Stimulated activated CD8-positive, alpha-beta memory T cell treated with anti-CD3 and anti-CD28 coated beads, Interleukin-2, amount 100 ng/mL, for 1 hour (primary cell): ENCODE measurements at places on chromosomes 5 and 9.

DNA sequence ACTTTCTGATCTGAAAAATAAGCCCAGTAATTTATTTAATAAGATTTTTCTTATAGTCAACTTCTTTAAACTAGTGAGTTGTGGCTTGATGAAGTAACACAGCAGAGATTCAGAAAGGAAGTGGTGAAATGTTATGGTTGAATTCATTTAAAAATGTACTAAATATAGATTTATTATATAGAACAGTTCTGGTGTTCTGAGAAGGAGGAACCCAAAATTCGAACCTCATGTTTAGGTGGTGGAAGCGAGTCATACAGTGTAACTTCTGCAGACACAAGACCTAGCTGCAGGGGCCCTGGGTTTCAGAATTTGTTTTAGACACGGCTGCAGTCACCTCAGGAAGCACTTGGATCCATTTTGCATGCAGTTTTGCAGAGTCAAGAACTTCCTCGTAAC is 188.2 kb downstream of the TRIO start:
- no peak for DNase-seq

DNA sequence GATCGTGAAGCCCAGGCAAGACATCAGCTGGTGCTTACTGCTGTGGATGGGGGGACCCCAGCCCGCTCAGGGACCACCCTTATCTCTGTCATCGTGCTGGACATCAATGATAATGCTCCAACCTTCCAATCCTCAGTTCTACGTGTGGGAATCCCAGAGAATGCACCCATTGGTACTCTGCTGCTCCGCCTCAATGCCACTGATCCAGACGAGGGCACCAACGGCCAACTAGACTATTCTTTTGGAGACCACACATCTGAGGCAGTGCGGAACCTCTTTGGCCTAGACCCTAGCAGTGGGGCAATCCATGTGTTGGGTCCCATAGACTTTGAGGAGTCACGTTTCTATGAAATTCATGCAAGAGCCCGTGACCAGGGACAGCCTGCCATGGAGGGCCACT is 960 bp downstream of the PCDHGC5 start:
- no peak for DNase-seq

- DNase-seq: no peak
Observed at GRCh38 chr5:65967288-65968066, 41.1 kb downstream of the ERBIN start.

- DNase-seq: no peak
Observed at GRCh38 chr9:99356512-99356971, 134.5 kb downstream of the SEC61B start.

- no peak for DNase-seq
Observed at GRCh38 chr5:69011910-69012309, 81.9 kb upstream of the SLC30A5 start.

DNA sequence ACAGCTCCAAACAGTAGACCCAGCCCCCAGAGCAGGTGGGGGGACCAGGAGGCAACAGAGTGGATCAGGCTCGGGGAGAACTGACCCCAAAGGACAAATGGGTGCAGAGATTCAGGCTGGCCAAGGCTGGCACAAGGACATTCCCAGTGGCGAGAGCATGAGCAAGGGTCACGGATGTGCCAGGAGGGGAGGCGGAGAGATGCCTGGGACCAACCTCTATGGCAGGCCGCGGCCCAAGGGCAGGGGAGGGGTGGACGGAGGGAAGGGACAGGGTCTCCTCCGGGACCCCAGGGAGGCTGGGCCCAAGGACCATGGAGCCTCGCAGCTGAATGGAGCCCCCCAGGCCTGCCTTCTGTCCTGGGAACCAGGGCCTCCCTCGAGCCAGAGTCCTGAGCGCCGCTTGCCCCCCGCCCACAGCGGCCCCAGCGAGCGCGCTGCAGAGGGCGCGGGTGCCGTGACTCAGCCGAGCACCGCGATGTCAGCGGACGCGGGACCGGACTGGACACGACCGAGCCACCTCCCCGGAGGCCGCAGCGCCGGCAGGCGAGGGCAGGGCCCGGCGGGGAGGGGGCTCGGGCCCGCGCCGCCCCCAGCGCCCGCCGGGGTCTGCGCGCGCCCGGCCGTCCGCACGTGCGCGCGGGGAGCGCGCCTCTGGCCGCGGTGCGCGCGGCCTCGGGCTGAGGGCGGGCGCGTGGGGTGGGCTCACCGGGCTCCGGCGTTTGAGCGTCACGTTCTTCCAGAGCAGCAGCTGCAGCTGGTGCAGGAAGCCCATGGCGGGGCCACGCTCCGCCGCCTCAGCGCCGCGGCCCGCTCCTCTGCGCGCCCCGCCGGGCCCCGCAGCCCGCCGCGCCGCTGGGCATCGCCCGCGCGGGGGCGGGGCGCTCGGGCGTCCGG is at the start of gene ABCA2:
Gene ABCA2, minus strand, starts transcription at position 869 of the 894 bp plus-strand sequence. Its CDS starts 97 bp downstream, at position 772.
- DNase-seq: no peak

DNA sequence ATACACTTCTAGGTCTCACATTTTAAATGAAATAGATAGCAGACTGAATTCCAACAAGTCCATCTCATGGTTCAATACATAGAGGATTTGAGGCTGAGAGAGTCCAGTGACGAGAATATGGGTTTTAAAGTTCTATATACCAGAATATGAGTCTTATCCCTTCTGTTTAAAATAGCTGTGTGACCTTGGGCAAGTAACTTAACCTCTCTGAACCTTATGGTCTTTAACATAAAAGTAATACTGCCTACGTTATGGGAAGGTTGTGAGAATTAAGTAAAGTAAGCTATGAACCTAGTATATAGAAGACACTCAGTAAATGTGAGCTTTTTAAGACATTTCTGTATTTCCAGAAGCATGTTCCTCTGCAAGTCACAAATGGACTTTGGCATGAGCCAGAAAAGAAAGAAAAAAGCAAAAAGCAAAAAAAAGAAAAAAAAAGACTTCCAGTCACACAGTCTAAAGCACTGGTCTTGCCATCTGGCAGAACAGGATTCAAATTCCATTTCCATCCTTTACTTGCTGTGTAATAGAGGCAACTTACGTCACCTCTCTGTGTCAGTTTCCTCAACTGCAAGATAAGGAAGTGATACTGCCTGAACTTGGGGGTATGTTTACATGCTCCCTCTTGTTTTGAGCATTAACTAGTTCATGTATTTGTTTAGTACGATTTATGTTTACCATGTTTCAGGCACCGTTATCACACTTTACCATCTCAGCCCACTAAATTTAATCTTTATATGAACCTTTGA is 248.2 kb downstream of the TRIM32 start:
- DNase-seq: no peak

GRCh38 chr5:74490814-74491213 is 149.7 kb downstream of the ENC1 start:
- no peak for DNase-seq

GRCh38 chr5:37319037-37319782 is 51.7 kb downstream of the NUP155 start:
- no peak for DNase-seq

GRCh38 chr5:174535669-174536068 is 188.7 kb upstream of the MSX2 start:
- DNase-seq: no peak

DNA sequence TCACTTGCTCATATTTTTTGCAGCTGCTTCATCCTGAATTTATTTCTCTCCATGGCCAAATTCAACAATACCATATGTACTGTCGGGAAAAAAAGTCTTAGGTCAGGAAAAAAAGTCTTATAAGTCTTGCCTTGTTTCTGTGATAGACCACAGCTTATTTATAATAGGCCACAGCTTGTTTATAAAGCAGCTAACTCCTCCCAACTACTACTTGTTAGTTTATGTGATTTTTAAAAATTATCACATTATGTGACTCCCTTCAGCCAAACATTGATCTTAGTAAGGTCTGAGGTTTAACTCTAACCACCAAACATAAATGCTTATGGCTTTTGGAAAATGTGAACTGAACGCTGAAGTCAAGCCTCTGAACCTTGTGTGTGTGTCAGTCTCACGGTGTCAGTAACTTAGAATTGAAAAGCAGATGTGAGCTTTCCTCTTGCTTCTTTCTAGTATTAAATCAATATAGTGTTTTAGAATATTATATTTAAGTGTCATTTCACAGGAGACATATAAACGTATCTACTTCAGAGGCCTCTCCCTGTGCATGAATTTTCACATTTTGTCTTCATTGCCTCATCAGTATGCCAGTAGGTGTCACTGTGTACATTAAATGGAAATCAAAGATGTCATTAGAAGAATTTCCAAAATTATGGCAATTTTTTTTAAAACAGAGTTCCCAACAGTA is 51.3 kb downstream of the SNX24 start:
- no peak for DNase-seq

DNA sequence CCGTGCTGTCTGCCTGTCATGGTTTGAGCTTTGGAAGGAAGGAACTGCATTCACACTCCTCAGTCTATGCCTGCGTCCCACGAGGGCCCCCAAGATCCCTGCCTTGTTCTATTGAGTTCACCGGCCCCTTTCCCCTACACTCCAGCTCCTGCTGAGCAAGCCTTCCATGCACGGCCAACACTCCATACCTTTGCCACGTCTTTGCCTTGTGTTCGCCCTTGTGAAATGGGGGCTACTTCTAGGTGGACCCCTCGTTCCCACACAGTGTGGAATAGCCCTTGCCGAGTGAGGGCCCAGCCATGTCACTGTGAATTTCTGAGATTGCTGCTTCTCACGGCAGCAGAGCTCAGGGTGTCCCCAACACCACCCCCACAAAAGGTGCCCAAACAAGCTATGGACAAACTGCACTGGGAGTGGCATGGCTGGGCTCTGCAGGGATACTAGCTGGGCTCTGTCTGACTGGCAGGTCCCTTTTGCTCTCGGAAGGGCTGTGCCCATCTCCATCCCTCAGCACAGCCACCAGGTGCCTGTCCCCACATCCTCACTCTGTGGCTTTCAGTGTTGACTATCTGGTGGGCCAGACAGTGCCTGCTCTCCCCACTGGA is 67.9 kb upstream of the ADAMTS2 start:
- DNase-seq: no peak

DNA sequence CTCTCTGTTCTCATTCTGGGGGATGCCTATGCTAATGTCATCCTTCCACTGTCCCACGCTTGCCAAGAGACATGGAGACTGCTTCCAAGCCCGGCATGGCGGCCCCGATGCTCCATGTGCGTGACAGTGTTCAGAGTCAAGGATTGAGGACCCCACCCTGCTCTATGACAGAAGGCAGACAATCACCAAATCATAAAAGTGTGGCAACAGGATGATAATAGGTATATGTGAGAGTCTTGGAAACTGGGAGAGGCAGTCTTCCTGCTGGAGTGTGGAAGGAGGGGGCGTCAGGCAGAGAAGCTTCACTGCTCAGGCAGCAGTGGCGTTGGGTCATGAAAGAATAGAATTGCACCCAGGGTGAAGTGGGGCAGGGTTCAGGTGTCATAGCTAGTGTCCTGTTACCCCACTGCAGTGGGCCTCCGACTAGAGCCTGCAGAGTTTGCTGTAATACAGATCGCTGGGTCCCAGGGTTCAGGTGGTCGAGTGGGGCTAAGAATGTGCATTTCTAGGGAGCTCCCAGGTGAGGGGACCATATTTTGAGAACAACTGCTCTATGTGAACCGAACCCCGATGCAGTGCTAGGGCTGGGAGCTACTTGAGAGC is 12.5 kb upstream of the GADD45G start:
- no peak for DNase-seq

DNA sequence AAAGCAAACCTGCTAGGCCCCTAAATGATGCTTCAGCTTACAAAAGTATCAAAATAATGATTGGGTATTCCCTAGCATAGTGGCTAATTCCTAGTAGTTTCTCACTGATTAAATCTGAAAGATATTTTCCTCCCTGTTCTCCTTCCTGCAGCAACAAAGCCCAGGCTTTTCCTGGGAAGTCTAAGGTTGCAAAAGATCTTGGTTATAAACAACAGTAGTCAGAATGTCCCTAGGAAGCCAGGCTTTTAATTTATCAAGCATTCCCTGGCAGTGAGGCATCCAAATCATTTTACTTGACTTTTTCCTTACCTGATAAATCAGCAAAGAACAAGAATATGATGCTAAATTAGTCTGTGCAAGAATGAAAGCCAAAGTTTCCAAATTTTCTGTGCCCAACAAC is 272.0 kb downstream of the PDE4D start:
- no peak for DNase-seq

GRCh38 chr5:74113927-74114326 is 487.9 kb downstream of the ARHGEF28 start:
- DNase-seq: no peak

- no peak for DNase-seq
Observed at GRCh38 chr5:68419637-68420452, 204.3 kb downstream of the PIK3R1 start.

GRCh38 chr5:159965031-159965837 is 43.7 kb upstream of the TTC1 start:
- DNase-seq: no peak

DNA sequence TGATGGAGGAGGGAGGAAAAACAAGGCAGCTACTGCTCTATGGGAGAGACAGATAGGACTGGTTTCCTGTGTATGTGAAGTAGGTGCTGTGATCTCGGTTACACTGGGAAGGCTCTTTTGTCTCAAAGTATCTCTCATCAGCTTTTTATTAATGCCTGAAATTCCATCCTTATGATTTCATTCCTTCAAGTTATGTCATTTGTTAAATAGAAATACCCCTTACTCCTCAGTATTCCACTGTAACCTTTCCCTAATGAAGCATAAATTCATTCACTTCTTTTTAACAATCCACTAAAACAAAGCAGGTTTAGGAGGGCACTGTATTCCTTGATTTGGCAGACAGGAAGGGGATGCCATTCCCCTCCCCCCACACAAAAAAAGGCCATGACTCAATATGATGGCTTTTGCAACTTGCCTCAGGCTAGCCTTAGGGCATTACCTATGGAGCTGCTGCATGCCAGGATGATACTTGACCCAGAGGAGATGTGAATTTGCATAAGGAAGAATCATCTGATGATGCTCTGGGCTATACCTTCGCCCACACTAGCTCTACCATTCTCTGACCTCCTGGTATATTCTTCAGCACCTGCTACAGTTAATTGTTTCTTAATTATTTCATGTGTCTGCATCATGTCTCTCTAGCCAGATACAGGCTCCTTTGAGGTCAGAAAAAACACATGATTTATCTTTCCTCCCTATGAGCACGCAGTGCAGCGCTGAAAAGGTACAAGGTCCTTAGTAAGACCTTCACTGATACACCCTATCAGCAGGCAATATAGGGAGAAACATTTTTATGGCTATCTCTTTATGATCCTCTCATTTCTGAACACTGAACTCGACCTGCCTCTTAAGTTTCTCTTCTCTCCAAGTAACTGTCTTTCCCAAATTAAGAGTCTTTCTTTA is 26.3 kb downstream of the NR3C1 start:
- no peak for DNase-seq

DNA sequence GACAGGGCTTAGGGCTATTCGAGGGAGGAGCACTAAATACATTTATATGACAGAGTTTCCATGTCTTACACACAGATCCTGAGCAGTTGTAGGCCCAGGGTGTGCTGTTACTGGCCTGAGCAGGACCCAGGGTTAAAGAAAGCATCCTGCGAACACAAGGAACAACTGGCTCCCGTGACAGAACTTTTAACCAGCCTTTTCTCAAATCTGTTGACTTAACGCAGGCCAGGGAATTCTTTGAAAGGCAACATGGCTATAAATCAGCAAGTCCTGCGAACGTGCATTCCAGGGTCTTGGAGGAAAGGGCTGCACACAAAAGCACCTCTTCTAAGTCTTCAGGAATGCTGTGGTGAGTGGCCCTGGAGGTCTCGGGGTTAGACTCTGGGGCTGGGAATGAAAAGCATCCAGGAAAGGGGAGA is 45.2 kb upstream of the ANKRD55 start:
- DNase-seq: no peak
